CD4-positive, CD25-positive, alpha-beta regulatory T cell (primary cell): ENCODE measurements at places on chromosomes 11 and 22. TPM values are rescaled to one million over a fixed set of nuclear protein-coding genes. Genes with fewer than 3 reads are reported as not detected.

- DNase-seq = no peak
Observed at GRCh38 chr11:95768521-95768920, 21.1 kb downstream of the FAM76B start.

- DNase-seq = no peak
Observed at GRCh38 chr11:95652002-95652472, 137.5 kb downstream of the FAM76B start.

- DNase-seq = no peak
Observed at GRCh38 chr22:26536056-26536761, 23.9 kb upstream of the TFIP11 start.

- DNase-seq = no peak
Observed at GRCh38 chr11:112477581-112478317, 217.1 kb upstream of the PLET1 start.

GRCh38 chr11:18367431-18367830, 26.9 kb upstream of the LDHA start:
- DNase-seq = no peak

- DNase-seq = no peak
Observed at GRCh38 chr22:30742291-30743256, 47.9 kb downstream of the OSBP2 start.

GRCh38 chr11:19555266-19555665, 157.4 kb upstream of the NAV2 start:
- DNase-seq = no peak

- DNase-seq = no peak
Observed at GRCh38 chr22:36155702-36156101, 4.9 kb downstream of the APOL3 start.

MPZL2 gene
- polyA plus RNA-seq = not detected

CFAP300 gene
- not detected for polyA plus RNA-seq

TIMP3 gene
- not detected for polyA plus RNA-seq

EMID1 gene
- polyA plus RNA-seq = not detected
